ENCODE measurements at places on chromosomes 6 and 20.

DNA sequence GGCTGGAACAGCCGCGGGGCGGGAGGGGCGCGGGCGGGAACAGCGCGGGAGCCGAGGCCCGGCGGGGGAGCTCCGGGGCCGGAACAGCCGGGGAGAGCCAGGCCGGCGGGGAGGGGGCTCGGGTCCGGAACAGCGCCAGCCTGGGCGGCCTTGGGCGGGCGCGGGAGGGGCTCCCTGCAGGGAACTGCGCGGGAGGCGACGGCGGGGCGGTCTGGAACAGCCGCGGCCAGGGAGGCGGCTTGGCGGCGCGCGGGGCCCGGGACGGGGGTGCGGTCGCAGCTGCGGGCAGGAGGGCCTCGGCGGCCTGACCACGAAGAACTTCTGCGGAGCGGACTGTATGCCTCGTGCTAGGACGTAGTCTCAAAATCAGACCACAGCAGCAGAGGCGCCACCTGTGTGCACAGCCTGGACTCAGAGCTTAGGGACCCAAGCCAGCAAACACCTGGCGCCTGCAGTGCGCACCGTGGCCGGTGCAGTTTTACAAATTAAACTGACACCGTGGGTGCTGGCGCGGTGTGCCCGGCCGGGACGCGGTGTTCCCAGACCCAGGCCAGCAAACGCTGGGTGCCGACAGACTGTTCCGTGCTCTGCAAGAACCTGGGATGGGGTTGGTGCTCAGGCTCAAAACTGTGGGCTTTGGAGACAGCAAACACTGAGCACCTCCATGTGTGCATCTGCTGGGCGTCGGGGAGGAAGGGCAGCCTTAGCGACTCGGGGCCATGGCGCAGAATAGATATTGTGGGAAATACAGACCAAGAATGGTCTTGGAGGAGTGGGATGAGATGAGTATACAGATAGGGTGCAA is 572 bp downstream of the ZNF341 start:
- DNase-seq: no peak

DNA sequence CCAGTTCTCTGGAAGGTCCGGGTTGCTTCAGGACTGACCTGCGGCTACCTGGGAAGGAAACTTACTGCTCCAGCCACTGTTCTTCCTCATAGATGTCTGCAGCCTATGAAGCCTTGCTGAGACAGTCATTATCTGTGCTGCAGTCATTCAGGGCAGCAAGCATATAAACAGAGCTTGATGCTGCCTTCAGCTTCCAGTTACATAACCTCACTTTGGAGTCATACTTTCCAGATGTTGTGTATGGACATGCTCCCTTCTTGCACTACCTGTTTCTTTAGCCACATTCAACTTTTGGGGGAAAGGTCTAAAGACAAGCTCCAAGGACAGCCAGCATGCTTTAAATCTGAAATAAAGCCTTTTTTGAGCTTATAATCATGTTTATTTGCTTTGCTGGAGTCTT is 98.1 kb downstream of the SLC24A3 start:
- no peak for DNase-seq

- no peak for DNase-seq
These were observed 88.7 kb upstream of the NAA20 start for GRCh38 chr20:19928328-19929011.

DNA sequence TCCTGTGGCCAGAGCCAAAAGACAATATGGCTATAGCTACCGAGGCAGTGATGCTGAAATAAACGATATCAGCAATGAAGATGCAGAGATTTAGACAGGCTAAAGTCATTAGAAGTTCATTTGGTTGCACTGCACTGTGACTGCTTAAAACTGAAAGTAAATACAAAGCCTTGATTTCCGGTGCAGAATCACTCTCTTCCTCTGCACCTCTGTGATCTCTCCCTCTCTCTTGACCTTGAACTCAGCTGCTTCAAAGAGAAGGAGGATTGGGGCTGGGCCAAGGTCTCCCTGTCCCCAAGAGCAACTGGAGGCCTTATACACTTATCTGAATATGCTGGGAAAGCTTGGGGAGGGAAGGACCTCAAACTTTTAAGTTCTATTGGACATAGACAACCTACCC is 34.6 kb upstream of the SPACA1 start:
- DNase-seq: no peak

GRCh38 chr6:30749554-30750378 is 5.4 kb upstream of the IER3 start:
- DNase-seq: no peak

DNA sequence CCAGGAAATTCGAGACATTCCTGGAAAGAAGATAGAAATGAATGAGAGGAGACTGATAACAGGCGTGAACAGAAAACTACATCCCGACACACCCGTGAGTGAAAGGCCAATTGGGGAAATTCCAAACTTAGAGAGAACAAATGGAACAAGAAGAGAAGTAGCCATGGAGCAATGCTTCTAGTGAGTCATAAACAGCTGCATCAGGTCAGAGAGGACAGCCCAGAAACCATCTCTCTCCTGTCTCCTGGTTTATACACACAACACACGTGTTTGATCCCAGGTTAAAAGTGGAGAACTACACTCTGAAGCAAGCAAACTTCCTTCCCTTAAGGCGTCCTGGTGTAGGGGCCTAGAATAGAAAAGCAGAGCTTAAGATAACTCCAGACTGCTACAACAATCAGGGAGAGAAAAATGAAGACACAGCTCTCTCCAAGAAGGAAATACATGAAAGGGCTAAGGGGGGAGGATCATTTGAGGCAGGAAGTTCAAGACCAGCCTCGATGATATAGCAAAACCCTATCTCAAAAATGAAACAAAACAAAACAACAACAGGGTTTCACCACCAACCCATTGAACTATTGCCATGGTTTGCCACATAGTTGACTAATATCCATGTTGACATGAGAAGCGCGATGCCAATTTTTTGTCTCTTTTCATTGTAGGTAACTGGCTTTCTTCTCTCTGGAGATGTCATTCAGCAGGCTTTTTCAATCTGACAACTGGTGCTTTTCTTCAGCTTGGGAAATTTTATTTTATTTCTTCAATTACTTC is 26.9 kb downstream of the NRN1 start:
- DNase-seq: no peak

GRCh38 chr6:157396026-157396425 is 15.0 kb downstream of the ZDHHC14 start:
- no peak for DNase-seq

DNA sequence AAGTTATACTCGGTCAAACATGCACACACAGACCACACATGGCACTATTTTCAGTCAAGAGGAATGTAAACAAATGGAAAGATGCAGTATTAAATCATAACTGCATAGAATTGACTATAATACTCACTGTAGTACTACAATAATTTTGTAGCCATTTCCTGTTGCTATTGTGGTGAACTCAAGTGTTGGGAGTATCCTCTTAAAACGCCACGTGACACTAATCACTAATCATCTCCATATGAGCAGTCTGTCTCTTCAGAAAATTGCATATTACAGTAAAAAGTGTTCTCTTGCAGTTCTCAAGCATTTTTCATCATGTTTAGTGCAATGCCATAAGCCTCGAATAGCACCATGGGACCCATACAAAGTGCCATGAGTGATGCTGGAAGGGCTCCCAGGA is 258.7 kb upstream of the ID4 start:
- DNase-seq: no peak

GRCh38 chr20:35345189-35345588 is 53.0 kb upstream of the FAM83C start:
- no peak for DNase-seq

GRCh38 chr6:35737413-35738211 is 780 bp downstream of the ARMC12 start:
- DNase-seq: no peak

DNA sequence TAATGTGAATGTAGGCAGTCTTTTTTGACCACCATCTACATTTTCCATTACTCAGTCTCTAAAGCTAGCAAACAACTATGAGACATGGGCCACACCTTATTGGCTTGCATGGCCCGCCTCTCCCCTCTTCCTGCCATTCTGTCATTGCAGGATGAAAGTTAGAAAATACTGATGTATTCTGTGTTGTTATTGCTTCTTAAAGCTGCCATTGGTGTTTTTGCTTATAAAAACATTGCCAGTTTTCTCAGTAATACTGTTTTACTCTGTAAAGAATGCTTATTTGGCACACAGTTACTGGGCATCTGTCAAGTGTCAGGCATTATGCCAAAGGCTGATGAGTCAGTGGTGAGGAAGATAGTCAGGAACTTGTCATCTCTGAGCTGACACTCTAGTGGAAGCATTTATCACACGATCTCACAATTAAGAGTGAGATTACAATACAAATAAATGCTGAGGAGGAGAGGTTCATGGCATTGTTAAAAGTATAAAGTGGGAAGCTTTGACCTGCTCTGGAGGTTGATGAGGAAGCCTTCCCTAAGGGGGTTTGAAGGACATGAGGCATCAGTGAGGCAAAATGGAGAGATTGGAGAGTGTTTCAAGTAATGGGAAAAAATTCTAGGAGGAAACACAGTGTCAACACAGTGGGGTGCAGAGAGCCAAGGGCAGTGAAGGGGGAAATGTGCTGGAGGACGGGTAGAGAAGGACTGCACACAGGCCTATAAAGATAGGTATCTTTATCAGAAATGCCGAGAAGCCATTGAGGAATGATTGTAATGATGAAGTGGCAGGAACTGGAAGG is 14.7 kb downstream of the KLHL32 start:
- no peak for DNase-seq

DNA sequence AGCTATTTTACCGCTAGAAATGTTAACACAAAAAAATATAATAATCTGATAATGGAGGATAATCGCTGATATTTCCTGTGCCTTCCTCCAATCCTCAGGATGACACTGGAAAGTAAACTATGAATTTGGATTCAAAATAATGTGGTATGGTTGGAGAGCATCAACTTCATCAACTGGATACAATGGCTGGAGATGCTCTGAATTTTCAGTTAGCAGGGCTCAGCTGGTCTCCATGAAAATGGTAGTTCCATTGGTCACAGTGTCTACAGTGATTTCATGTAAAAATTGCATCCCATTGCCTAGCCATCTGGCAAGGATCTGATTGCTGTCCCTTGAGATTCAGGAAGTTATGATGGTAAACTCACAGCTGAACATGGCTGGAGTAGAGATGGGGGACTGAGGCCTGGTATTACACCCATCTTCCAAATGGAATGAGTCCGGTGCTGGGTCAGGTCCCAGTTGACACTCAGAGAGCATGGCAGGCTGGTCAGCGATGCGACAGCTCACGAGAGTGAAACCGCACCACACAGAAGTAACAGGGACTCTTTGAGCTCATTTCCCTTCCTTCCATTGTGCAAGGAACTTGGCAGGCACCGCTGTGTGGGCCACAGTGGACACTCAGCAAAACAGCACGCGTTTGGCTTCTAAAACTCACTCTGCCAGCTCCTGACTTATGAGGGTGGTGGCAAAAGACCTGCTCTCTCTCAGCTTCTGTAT is 142.4 kb upstream of the TNFAIP3 start:
- peak; percentile 73 for DNase-seq

GRCh38 chr6:9647071-9647445 is 767.8 kb downstream of the TFAP2A start:
- DNase-seq: no peak

DNA sequence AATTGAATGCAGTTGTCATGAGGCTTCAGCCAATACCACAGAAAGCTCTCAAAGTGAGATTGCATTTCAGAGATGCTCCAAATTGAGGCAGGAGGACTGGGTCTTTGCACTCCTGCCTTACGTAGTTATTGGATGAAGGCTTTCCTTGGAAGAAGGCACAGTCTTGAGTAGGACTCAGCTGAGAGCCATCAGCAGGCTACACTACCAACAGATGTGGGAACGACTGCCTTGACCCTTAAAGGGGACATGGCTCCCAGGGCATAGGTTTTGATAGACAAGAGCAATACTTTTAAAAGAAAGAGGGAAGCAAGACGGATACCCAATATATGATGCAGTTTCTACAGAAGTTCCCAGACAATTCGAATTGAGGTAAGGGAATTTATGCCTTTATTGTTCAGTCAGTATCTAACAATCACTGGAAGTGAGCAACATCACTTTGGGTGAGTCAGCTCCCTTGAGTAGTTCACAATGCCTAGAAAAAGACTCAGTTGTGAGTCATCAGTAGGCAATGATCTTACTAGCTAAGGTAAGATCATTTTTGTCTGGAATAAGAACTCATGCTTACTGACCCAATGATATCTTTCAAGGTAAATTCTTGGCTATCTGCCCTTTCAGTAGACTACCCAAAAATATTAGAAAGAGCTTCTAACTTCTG is 390.8 kb downstream of the GJA1 start:
- no peak for DNase-seq

DNA sequence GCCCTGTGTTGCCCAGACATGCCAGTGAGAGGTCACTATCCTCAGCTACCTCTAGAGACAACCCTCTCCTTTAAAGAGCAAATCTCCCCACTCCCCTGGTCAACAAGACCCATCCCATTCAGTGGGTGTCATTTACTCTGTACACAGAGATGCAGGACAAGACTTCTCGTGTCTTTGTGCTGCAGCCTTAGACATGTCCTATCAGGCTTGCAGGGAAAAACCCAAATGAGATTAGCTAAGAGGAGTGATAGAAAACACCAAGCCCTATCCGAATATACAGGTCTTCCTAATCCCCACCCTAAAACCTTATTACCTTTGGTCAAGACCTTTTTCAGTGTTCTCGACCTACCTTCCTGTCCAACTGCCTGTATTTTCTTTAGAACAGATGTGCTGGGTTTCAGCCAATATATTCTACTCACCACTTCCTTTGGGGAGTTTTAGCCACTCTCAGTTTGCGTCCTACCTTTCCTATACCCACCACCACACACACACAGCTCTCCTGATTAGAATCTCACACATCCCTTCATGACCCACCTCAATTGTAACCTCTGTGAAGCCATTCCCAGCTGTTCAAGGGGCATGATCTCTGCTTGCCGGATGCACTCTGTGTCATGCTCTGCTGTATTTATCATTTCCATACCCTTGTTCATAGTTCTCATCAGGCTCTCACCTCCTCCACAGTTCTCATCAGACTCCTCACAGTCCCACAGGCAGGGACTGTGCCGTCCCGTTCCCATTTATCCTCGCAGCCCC is 39.7 kb downstream of the TRAM2 start:
- no peak for DNase-seq

GRCh38 chr20:34538671-34539123 is 19.8 kb upstream of the MAP1LC3A start:
- no peak for DNase-seq

GRCh38 chr20:36633285-36633772 is 12.7 kb downstream of the SLA2 start:
- DNase-seq: no peak

GRCh38 chr6:150485161-150485958 is 114.3 kb upstream of the PLEKHG1 start:
- DNase-seq: no peak

GRCh38 chr6:71031912-71032311 is 75.1 kb upstream of the B3GAT2 start:
- DNase-seq: no peak

DNA sequence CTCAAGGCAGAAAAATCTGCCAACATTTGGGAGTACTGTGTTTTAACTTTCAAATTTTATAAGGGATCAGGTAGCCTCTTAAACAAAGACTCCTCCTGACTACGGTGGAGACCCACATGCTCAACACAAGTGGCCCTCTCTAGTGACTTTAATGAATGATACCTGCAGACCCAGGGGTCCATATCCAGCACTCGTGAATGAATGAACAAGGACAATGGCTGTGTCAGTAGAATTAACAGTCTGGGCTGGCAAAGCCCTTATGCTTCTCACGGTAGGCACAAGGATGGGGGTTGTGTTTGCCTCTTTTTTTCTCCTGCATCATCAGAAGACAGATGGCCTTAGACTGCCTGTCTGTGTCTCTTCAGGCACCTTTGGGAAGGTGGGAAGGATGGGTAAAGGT is 112.6 kb upstream of the TRAF3IP2 start:
- DNase-seq: no peak

GRCh38 chr6:21404577-21404976 is 189.0 kb upstream of the SOX4 start:
- no peak for DNase-seq

Measured in heart left ventricle (tissue), 16 donors.